ENCODE measurements at places on chromosomes 12 and 14.

- DNase-seq = no peak
Observed at GRCh38 chr12:23197266-23197665, 572.3 kb downstream of the ETNK1 start.

DNA sequence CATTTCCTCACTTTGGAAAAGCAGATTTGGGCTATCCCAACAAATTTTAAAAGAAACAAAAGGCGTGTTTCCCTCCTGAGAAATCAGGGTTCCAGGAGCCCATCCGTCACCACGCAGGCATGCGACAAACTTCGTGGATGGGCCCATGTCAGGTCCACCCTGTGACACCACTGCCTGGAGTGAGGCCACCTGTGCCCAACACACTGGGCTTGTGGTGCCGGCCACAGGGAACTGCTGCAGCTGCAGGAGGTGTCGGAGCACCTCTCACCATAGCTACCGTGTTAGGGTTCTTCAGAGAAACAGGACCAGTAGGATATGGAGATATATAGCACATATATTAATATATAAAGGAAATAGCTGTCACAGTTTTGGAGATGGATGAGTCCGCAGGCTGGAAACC, 53.0 kb upstream of the BCL11B start:
- DNase-seq = no peak

- no peak for DNase-seq
Observed at GRCh38 chr14:76305268-76305826, 70.6 kb upstream of the ESRRB start.

GRCh38 chr14:22597771-22598098, 365 bp upstream of the ABHD4 start:
- DNase-seq = no peak

DNA sequence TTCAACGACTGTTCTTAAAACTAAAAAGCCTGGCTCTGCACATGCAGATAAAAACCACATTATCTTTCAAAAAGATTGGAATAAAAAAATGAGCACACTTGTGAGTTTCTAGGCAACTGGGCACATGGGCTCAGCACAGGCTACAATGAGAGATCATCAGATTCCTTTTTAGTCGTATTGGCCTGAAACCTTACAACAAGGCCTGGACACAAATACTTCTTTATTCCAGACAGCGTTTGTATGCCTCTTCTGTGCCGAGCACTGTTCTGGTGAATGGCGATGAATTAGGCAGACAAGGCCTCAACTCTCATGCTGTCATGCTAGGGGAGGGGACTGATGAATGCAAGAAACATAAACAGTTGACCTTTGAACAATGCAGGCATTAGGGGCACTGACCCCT, 463.0 kb downstream of the AACS start:
- no peak for DNase-seq

DNA sequence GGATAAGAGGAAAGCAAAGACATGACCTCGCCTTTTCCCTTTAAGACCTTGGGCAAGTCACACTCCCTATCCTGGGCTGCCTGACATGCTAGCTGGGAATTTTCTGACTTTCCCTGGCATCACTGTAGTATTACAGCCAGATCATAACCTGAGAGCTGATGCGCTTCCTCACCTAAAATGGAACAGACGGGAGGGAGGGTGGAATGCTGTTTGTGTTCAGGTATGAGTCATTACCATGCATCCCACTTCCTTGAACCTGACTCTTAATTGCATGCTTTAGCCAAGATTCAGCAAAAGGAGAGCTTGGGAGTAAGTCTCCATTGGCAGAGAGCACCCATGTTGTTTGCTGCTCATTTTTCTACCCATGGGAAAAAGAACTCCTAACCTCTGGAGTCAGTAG, 156.5 kb downstream of the KCNK10 start:
- no peak for DNase-seq

DNA sequence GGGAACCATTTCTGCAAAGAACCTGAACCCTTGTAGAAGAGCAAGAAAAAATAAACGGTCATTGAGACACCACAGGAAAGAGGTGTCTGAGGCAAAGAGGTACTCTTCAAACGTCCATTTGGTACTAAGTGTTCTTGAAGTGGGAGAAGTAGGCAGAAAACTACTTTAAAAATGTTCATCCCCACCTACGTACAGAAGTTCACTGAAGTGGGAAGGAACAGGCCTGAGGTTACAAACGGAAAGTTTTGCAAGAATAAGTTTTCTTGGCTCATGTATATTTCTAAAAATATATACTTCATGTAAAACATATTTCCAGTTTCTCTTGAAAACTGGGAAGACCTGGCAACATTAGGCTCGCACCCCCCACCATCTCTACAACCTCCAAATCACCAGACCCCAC, 61.2 kb downstream of the STXBP6 start:
- DNase-seq = no peak

DNA sequence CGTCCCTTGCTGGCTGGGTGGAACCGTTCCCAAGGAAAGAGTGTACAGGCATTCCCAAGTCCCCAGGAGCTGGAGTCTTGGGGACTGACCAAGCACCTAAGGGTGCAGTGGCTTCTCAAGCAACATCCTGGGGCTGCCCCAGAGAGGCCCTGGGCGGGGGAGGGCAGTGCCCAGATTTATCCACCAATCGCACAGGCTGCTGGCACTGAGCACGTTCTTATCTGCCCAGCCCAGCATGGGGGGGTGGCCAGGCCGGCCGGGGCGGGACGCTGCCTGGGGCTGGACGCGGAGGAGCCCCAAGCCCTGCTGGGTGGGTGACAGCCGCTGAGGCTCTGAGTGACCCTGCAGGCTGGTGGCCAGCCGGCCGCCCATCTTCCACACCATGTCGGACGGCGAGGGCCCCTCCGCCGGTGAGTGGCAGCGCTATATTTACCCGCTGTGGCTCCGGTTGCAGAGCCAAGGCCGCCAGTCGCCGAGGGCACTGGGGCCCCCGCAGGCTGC, 53.4 kb downstream of the CYP46A1 start:
- DNase-seq = no peak

- peak; percentile 16 for DNase-seq
Observed at GRCh38 chr12:442235-442884, 17.4 kb upstream of the B4GALNT3 start.

DNA sequence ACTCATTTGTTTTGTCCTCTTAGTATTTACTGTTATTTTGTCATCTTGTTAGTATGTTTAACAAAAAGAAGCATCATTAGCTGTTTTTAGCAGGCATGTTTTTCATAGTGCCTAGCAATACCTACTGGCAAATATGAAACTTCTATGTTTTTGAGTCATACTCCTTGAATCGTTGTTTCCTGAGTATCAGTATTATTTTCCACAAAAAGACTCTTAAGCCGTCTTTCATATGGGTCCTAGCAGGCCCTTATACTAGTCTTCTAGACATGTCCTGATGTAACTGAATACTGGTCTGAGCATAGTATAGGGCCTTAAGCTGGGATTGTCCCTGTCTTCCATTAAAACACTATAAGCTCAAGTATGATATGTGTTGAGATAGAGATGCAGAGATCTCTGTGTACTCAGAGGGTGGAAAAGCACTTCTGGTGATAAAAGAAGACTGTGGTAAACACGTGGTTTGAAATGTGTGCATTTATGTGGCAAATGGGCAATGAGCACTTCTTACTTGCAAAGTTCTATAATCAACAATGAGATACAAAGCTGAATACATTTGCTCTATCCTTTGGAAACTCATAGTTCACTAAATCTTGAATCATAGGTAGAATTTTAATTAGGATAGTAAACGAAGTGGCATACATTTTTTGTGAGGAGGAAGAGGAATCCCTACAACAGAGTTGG, 348.8 kb downstream of the PDZRN4 start:
- no peak for DNase-seq

- DNase-seq = peak; percentile 57
Observed at GRCh38 chr14:92135269-92135668, 13.5 kb downstream of the CPSF2 start.

GRCh38 chr14:55051423-55052268, at the start of gene MAPK1IP1L:
MAPK1IP1L (plus strand) TSS chr14:55051647; CDS start chr14:55061684, 10,037 bp downstream.
- peak; percentile 92 for DNase-seq
